Non-pigmented ciliary epithelial cell (primary cell): ENCODE measurements at places on chromosomes 16 and 17.
A peak's percentile ranks its signal among the peaks of the same experiment; 100 is the strongest.

- no peak for DNase-seq
Measured at GRCh38 chr16:20045886-20046285, 27.8 kb downstream of the GPR139 start.

DNA sequence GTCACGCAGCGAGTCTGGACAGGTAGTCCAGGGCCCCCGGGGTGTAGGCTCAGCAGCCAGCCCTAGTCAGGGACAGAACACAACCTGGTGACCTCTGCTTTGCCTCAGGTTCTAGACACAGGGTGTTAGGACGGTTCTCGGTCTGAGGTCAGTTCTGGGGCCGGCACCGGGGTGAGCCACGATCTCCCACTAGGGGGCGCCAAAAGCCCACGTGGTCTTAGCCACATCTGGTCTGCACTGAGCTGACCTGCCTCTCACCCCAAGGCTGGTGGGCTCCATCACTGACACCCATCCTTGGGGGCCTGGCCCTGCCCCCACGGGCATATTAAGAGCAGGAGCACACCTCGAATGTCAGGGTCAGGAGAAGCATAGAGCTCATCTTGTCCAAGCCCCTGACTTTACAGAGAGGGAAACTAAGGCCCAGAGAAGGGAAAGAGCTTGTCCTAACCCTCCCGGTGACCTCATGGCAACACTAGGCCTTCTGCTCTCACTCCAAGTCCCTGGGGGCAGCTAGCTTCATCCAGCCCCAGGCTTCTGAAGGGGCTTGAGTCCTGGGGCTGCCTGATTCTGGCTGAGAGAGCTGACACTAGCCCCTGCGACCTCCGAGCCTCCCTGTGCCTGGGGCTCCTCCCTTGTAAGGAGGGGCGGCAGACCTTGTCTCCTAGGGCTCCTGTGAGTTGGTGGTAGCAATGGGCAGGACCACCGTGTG, 9.0 kb downstream of the SLC5A10 start:
- no peak for DNase-seq

- no peak for DNase-seq
Measured at GRCh38 chr16:67949645-67950044, 5.7 kb upstream of the LCAT start.

DNA sequence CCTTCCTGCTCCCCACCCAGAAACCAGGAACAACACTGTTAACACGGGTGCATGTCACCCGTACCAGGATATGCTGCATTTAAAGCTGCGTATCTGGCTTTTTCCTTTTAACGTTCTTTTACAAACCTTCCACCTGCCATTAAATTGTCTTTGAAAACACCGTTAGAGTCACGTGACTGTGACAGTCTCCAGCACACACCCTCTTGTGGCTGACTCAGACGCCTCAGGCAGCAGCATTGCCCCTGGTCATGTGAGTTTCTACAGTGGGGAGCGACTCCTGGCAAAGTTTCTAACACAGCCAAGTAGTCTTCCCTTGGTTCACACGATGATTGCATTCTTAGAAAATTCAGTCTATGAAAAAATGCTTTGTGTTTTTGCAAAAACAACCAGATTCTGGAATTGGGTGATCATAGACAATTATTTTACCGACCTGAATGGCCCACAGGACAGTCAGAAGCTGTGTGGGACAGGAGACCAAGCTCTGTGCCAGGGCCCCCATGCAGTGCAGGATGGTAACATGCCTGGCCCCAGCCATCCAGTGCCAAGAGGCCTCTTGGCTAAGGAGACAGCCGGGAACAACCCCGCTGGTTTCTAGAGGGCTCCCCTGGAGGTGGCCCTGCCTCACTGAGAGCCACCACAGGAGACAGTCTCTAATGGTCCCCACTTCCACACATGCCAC, 199.1 kb downstream of the KATNIP start:
- peak; percentile 60 for DNase-seq

DNA sequence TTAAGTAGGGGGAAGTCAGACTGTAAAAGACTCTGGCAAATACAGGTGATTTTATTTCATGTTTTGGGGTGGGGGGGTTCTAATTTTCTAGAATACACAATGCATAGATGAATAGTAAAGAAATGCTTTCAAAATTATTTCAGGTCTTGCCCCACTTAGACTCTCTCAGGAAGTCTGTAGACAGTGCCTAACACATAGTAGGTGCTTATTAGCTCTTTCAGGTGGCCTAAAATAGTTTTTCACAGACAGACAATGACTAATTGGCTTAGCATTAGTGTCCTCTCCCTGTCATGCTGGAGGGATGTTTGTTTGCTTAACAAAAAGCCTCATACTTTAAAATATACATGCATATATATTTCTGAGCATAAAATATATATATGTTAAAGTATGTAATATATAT, 366.0 kb downstream of the SOX9 start:
- no peak for DNase-seq

GRCh38 chr16:76511203-76511602, 234.0 kb downstream of the CNTNAP4 start:
- DNase-seq: no peak

DNA sequence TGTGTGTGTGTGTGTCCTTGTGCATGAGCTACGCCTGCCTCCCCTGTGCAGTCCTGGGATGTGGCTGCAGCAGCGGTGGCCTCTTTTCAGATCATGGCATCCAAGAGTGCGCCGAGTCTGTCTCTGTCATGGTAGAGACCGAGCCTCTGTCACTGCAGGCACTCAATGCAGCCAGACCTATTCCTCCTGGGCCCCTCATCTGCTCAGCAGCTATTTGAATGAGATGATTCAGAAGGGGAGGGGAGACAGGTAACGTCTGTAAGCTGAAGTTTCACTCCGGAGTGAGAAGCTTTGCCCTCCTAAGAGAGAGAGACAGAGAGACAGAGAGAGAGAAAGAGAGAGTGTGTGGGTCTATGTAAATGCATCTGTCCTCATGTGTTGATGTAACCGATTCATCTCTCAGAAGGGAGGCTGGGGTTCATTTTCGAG, 22.5 kb downstream of the STAT5A start:
- no peak for DNase-seq
